CD4-positive, alpha-beta T cell (primary cell): ENCODE measurements at places on chromosomes 1 and 21. TPM values are rescaled to one million over a fixed set of nuclear protein-coding genes. Genes with fewer than 3 reads are reported as not detected.

DNA sequence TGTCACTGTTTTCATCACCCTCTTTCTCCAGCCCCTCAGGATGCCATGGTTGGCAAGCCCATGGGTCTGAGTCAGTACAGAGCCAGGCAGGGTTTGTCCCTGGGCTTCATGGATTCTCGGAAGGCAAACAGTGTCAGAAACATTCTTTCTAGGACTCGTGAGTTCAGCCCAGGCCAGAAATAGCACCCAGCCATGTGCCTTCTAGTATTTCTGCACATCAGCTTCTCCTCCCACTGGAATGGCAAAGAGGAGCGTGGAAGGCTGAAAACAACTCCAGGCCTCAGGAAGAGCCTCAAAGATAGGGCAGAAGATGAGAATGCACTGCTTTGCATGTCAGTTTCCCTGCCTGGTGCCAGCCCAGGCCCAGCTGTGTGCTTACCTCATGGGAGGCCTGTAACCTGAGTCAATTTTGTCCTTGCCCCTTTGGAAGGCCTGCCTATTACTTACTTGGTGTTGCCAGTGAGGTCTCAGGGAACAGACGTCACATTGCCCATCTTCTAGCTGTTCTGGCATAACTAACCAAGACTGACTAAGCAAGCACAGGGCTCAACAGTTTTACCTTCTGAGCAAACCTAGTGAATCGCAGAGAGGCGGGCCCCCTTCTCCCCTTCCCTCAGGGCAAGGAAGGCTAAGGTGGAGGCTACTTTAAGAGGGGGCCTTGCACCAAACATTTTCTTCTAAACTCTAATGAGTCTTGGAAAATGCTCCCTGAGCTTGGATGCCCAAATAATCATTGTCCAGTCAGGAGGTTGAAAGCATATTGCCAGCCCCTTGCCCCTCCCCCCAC is 42.4 kb downstream of the GLUL start:
- no peaks in the 10 kb centered on the region for H3K36me3 ChIP-seq
- no peak overlapping the region for H3K27ac ChIP-seq
- no peaks in the 10 kb centered on the region for H3K27me3 ChIP-seq
- no peak overlapping the region for H3K4me3 ChIP-seq

GRCh38 chr1:196433000-196433399 is 175.2 kb downstream of the KCNT2 start:
- H3K27ac ChIP-seq, result no peak overlapping the region
- H3K4me3 ChIP-seq, result no peak overlapping the region
- H3K27me3 ChIP-seq, result no peaks in the 10 kb centered on the region
- H3K36me3 ChIP-seq, result no peaks in the 10 kb centered on the region
- no peak for DNase-seq

GRCh38 chr1:72241397-72241796 is 40.9 kb downstream of the NEGR1 start:
- H3K36me3 ChIP-seq, result no peaks in the 10 kb centered on the region
- H3K4me3 ChIP-seq, result no peak overlapping the region
- H3K27ac ChIP-seq, result no peak overlapping the region
- H3K4me1 ChIP-seq, result no peaks in the 10 kb centered on the region

DNA sequence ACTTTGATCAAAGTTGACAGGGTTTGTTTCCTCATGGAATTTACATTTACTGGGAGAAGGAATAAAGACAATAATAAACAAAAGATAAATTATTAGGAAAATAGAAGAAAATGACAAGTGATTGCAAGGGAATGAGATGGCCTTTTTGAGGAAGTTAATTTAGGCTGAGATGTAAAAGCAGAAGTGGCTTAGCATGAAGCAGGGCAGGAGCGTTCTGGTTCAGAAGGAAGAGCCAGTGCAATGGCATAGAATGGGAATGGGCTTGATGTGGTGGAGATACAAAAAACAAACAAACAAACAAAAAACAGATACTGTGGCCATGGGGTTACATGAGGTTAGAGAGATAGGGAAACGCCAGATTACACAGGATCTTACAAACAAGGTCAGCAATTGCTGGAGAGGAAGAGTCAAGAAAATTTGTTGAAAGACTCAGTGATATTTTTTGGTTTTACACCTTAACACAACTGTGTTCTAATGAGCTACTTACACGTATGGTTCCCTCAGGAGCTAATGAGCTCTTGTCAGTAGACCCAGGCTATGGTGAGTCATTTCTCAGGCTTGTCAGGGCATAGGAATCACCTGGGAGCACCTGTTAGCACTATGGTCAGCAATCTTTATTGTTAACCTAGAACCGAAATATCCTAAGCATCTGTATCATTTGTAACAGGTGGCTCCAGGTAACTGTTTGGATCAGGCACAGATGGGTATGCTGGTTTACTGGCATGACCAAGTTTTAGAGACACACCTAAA is 8.7 kb upstream of the CADM3 start:
- no peak for DNase-seq
- H3K27ac ChIP-seq, result no peak overlapping the region
- H3K27me3 ChIP-seq, result peaks cover 47% of the 10 kb centered on the region
- no peak overlapping the region for H3K4me3 ChIP-seq
- no peaks in the 10 kb centered on the region for H3K4me1 ChIP-seq
- no peaks in the 10 kb centered on the region for H3K36me3 ChIP-seq

DNA sequence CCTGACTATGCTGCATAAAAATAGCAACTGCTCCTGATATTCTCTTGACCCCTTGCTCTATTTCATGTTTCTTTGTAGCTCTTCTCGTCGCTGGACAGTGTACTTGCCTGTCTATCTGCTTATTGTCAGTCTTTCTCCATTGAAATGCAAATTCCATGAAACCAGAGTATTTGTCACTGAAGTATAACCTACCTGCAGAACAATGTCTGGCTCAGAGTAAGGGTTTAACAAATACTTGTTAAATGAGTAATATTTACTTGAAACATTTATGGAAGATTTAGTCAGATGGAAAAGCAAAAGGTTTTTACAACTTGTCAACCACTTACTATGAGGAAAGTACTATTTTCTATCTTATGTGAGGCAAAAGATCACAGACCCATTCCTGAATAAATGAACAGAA is 19.9 kb upstream of the ERICH3 start:
- H3K27ac ChIP-seq, result no peak overlapping the region
- H3K4me3 ChIP-seq, result no peak overlapping the region
- no peaks in the 10 kb centered on the region for H3K27me3 ChIP-seq
- no peak for DNase-seq
- H3K36me3 ChIP-seq, result no peaks in the 10 kb centered on the region

- H3K27ac ChIP-seq, result no peak overlapping the region
- no peak overlapping the region for H3K4me3 ChIP-seq
- no peaks in the 10 kb centered on the region for H3K27me3 ChIP-seq
- H3K4me1 ChIP-seq, result no peaks in the 10 kb centered on the region
- DNase-seq, result no peak
- peaks cover 7% of the 10 kb centered on the region for H3K36me3 ChIP-seq
These were observed 23.8 kb downstream of the TSEN15 start for GRCh38 chr1:184075055-184076029.

- H3K4me3 ChIP-seq, result no peak overlapping the region
- DNase-seq, result no peak
- H3K27ac ChIP-seq, result no peak overlapping the region
- peaks cover 4% of the 10 kb centered on the region for H3K4me1 ChIP-seq
These were observed 44.5 kb downstream of the CD55 start for GRCh38 chr1:207366022-207366421.

DNA sequence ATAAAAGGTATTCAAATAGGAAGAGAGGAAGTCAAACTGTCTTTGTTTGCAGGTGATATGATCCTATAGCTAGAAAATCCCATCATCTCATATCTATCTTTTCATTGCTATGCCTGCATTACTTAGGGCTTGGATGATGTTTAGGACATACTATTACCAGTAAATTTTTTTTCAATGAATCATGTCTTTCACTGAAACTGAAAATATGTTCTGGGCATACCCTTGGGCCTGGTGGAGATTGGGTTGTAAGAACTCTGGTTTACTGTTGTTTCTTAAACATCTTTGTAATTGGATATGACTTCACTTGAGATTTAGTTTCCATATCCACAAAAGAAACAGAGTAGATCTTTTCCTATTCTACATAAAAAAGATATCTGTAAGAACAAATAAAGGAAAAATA is 502.2 kb upstream of the PRMT6 start:
- no peak overlapping the region for H3K4me3 ChIP-seq
- H3K36me3 ChIP-seq, result no peaks in the 10 kb centered on the region
- no peak overlapping the region for H3K27ac ChIP-seq
- no peak for DNase-seq

DNA sequence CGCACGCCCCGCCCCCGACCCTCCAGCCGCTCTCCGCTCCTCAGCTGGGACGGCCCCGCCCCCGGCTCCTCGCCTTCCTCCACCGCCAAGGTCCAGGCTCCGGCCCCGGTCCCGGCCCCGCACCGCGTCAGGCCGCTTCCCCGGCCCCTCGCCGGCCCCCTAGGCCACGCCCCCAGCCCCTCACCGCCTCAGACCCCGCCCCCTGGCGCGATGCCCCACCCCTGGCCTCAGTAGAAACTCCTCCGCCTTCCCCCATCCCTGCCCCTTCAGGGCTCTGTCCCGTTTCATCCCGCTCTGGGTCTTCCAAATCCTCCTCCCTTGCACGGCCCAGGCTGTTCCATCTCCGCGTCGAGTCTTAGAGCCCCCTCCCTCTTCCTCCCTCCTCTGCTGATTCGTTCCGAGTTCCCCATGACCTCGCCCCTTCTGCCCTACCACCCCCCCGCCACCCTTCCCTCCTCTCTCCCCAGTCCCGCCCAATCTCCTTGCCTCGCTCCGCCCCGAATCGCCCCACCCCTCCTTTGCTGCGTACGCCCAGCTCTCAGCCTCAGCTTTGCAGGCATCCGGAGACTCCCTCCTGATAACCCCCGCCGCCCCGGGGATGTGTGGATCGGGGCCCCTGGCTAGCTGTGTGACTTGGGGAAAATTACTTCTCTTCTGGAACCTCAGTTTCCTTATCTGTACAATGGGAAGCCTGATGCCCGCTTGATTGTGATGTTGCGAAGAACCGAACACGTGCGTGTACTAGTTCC is 448 bp upstream of the ASAP3 start:
- H3K36me3 ChIP-seq, result no peaks in the 10 kb centered on the region
- no peak overlapping the region for H3K27ac ChIP-seq
- H3K4me3 ChIP-seq, result peak overlapping the region; percentile 55

Gene ACP6
- total RNA-seq, result 6.9 TPM

DNA sequence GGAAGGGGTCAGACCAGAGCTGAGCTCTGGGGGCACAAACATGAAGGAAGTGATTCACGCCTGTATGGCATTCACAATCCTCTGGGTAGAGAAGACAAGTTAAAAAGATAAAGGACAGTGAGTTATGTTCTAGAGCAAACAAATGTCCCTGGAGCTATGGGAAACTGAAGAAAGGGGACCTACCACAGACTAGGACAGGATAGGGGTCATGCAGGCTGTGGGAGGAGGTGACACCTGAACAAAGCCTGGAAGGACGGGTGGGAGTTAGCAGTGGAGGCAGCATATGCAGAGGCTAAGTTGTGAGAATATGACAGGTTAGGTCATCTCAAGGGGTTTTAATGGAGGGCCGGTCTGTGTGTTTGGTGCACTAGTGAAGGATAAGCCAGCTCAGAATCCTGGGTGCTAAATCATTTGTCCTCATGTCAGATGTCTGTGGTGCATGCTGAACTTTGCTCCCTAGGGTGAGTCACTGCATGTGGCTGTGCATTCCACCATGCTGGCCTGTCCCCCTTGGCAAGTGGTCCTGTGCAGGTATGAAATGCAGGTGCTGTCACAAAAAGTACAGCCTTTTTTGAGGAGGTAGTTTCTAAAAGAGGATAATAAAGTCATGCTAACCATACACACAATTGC is 28.5 kb downstream of the TNN start:
- DNase-seq, result no peak
- H3K27me3 ChIP-seq, result no peaks in the 10 kb centered on the region
- no peak overlapping the region for H3K27ac ChIP-seq
- no peak overlapping the region for H3K4me3 ChIP-seq
- no peaks in the 10 kb centered on the region for H3K36me3 ChIP-seq

Gene CR1L
- not detected for total RNA-seq

GRCh38 chr21:32525282-32525681 is 60.0 kb downstream of the TCP10L start:
- DNase-seq, result no peak
- no peaks in the 10 kb centered on the region for H3K36me3 ChIP-seq
- no peak overlapping the region for H3K4me3 ChIP-seq
- no peaks in the 10 kb centered on the region for H3K27me3 ChIP-seq

DNA sequence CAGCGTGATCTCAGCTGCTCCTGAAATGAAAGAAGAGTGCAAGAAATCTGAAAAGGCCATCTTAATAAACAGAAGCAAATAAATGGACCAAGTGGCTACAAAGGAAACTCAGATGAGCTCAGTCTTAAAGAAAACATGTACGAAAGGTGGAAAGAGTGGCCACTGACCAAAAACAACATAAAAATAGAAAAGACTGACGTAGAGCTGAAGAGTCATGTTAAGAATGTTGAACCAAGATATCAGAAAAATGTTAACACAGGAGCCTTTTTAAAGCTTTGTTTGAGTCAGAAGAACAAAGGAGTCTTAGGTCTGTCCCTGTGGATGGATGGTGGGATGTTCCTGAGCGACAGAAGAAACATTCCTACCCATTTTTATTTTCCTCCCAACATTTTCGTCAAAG is 30.8 kb upstream of the ZNF648 start:
- no peak overlapping the region for H3K27ac ChIP-seq
- H3K36me3 ChIP-seq, result no peaks in the 10 kb centered on the region
- no peak overlapping the region for H3K4me3 ChIP-seq
- no peak for DNase-seq

Gene KRTAP19-3
- not detected for total RNA-seq

Gene MYBPHL
- not detected for total RNA-seq

DNA sequence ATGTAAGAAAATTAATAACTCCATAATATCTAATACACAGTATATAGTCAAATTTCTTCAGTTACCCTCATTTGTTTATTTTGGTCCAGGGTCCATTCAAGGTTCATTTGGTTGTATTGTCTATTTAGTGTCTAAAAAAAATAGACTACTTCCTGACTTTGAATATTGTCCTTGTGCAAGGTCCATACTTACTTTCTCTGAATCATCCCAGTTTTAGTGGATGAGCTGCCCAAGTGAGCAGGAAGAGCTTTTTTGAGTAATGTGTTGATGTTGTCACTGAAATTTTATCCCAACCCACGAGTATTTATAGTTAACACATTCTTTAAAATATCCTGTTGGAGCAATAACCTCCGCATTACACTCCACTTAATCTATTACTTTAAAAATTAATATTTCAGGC is 45.6 kb upstream of the FASLG start:
- no peak for DNase-seq
- no peaks in the 10 kb centered on the region for H3K4me1 ChIP-seq
- H3K27ac ChIP-seq, result no peak overlapping the region
- no peak overlapping the region for H3K4me3 ChIP-seq
- H3K27me3 ChIP-seq, result no peaks in the 10 kb centered on the region
